ENCODE measurements at places on chromosomes 16 and 17.

DNA sequence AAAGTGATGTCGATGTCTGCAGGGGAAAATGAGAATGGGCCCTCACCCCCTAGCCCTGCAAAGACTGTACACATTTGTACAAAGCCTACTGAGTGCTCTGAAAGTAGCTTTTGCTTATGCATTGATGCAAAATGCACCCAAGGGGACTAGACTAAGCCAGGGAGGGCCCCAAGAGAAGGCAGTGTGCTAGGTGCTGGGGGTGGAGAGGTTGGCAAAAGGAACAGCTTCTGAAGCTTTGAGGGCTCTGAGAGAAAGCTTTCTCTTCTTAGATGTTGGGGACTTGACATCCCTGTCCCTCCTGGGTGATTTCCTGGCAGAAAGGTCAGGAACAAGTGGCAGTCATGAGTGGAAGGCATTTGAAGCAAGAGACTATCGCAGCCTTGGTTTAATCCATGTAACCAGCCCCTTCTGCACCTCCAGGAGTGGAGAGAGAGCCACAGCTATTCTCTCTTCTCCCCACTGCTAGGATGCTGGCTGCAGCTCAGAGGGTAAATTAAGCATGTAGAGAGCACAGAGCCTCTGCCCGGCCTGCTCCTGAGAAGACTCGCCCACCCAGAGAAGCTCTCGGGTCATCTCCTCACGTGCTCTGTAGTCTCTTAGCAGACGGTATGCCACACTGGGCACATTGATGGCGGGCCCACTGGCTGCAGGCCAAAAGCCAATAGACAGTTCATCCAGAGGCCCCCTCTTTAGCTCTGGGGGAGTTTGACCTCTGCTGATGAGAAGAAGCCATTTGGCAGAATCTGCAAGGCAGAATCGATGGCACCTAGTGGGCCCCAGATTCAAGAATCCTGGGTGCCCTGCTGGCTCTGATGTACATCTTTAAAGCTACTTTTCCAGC, 221.4 kb downstream of the MSI2 start:
- no peak for DNase-seq

- no peak for DNase-seq
Measured at GRCh38 chr17:32266051-32266388, 388 bp downstream of the RHBDL3 start.

GRCh38 chr17:83075270-83075880, 4.0 kb upstream of the METRNL start:
- DNase-seq = no peak

DNA sequence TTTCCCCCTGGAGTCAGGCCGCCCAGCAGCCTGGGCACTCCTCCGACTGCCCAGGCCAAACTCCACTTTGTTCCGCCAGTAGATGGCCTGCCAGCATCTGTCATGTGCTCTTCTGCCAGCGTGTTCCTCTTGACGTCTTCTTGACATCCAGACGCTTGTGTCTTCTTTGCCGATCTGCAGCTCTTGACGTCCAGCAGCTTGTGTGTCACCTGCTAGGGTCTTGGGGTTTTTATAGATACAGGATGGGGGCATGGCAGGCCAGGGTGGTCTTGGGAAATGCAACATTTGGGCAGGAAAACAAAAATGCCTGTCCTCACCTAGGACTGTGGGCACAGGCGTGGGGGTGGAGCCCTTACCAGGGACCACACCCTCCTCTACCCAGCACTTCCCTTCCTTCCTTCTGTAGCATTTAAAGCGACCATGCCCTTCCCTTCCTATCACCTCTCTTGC, 88.7 kb downstream of the BMERB1 start:
- no peak for DNase-seq

DNA sequence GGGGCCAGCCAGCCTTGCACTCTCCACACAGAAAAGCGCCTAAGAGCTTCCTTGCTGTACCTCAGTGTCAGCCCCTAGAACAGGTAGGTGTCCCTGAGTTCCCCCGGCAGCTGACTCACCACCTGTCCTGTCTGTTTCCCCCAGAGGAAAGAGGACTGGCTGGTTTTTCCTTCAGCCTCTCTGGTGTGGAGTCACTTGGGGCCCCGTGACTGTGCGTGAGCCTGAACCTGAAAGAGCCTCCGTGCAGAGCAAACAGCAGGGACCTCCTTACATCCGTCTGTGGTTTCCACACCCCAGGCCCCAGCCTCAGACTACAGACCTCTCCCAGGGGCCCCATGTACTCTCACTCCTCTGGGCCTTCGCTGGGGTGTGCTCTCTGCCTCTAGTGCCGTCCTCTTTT, 87.8 kb downstream of the GNAO1 start:
- no peak for DNase-seq

DNA sequence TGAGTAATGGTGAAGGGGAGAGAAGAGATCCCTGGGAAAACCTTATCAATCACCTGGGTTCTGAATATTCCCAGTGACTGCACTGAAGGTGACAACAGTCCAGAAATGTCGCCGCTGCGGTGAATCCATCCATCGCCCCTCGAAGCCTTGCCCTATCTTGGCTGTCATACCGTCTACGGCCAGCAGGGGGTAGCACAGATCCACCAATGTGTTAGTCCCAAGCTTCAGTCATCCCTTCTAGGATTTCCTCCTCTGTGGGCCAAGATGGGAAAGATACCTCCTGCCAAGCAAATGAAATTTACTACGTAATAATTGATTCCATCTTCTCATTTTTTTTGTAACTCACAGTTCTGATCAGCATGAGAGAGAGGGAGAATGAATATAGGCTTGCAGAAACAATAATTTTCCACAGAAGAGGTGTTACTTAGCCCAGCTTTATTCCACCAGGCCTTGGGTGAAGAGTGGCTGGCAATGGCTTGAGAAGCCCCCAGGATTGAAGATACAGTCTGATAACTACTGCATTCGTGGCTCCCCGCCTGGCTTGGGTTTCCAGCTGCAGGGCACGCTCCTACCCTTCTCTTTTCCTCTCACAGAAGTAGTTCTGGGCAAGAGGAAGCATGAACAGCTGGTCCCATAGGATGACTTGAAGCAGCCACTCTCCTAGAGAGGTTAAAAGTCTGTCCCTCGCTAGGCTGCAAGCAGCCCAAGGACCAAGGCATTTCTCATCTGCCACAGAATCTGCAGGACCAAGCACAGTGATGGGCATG, 2.6 kb upstream of the FMNL1 start:
- peak; percentile 83 for DNase-seq

GRCh38 chr16:68275611-68276191, 11.4 kb downstream of the SLC7A6 start:
- DNase-seq = no peak

DNA sequence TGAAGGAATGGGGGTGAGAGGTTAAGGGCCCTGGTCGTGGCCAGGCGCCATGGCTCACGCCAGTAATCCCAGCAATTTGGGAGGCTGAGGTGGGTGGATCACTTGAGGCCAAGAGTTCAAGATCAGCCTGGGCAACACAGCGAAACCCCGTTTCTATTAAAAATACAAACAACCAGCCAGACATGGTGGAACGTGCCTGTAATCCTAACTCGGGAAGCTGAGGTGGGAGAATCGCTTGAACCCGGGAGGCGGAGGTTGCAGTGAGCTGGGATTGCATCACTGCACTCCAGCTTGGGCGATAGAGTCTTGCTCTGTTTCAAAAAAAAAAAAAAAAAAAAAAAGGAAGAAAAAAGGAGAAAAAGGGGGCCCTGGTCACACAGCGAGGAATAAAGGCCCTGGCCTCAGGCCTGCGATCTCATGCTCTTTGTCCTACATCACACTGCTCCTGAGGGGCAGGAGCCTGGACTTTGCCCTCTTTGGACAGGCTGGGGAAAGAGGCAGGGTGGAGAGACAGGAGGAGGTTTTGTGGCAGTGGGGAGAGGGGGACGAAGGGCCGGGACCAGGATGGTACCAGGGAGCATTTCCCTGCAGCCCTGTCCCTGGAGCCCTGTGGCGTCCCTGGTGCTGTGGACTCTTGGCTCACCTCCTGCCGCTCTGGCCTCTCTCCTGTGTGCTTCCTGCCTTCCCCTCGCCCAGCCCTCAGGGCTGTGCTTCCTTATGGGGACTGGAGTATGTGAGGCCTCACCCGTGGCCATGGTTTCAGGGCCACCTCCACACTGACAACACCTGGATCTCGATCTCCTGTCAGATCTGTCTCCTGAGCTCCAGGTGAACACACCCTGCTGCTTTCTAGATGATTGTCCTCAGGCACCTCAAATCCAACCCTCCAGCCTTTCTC, 19.7 kb upstream of the SLC25A19 start:
- no peak for DNase-seq

DNA sequence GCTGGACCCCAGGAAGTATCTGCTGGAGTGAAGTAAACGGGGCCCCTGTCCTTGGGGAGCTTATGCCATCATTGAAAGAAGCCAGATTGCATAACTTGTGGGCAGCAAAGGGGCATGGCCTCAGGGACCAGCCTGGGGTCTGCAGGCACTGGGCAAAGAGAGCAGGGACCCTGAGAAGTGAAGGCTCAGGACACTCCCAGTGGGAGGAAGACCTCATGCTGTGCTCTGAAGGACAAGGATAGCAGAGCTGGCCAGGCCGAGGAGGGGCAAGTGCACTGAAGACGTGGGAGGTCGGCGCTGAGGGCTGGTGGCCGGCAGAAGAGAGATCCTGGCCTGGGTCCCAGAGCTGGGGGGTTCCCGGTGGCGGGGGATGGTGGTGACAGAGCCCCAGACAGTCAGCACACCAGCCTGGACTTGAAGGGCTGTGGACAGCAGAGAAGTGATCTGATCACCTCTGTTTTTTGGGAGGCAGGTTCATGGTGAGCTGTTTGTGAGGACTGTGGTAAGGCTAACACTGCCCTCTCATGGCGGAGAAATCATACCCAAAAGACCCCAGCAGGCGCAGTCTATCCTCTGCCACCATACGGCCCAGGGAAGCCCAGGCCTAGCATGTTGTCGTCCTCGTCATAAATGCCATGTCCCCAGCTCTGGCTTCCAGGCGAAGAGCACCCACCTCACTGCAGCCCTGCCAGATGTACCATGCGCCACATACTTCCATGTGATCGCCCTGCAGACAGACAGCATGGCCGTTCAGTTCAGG, 7.1 kb upstream of the CNP start:
- DNase-seq = no peak

DNA sequence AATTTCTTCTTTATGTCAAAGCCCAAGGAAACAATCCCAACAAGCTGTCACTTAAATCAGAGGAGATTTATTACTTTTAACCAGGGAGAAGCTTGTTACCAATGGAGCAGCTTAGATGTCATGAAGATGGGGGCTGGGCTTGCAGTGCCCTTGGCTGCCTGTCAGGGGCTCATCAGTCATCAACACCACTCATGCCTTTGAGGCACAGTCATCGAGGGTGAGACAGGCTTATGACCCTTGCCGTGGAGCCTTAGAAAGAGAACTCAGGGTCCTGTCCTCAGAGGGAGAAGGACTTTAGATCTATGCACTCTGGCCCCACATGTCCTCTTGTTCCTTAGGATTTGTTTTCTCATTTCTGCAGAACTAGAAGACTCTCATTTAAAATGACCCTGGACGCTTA, 318.3 kb downstream of the CBLN1 start:
- no peak for DNase-seq

DNA sequence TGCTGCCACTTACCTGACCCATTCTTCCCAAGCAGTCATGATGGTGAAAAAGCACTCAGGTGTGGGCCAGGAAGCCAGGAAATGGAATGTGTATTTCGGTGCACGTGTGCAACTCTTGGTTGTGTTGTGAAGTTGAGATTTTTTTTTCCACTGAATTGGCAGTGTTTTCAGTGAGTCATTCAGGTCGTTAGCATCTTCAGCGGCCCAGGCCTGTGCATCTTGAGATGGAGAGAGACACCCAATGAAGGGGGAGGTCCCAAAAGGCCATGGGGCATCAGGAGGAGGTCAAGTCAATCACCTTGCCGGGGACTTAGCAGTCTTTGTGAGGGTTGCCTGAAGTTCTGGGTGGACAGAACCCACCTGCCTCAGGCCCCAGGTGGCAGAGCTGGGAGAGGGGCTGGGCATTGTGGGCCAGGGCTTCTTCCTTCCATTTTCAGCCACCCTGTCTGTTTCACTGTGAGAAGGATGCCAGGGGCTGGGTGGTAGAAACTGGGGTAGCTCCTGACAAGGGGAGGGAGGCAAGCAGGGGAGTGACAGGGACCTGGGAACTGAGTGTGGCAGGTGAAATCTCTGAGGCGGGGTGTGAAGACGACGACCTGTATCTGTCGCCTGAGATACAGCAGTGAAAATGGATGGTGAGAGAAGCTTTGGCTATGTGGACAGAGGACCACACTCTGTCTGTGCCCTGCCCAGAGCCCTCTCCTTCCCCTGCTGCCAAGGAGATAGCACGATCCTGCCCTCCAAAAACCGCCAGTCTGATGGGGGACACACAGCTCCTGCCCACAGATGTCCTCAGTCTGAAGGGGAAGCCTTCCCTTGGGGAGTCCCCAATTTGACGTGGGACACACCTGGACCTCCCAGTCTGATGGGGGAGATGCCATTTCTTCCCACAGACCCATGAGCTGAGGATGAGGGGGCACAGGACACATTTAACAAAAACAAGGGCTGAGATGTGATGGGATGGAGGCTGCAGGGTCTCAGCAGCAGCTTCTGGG, 11.9 kb downstream of the TBKBP1 start:
- DNase-seq = no peak
